ENCODE measurements at places on chromosomes 11 and 22.

GRCh38 chr11:61345954-61346843, 13.2 kb downstream of the TKFC start:
- DNase-seq, result no peak

DNA sequence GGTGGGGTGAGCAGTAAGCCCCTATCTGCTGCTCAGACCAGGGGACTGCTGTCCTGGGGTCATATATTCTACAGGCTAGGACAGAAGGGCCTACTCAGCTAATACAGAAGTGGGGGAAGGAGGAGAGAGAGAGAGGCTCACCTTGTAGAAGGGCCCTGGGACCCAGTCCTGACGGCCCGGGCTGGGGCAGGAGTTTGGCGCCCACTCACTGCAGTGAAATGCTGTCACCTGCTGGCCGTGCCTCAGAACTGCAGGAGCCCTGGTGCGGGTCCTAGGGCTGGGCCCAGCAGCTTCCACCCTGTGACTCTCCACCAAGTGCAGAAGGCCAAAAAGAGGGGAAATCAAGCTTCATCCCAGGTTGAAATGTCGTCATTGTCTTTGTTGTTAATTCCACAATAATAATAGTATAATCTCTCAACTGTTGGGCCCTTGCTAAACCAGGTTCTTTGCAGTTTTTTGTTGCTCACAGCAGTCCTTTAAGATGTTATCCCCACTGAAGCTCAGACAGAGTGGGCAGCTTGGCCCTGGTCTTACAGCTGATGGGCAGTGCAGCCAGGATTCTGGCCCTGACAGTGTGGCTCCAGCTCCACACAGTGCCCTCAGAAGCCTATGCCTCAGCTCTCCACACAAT, 29.6 kb downstream of the TRIM29 start:
- DNase-seq, result peak; percentile 83

DNA sequence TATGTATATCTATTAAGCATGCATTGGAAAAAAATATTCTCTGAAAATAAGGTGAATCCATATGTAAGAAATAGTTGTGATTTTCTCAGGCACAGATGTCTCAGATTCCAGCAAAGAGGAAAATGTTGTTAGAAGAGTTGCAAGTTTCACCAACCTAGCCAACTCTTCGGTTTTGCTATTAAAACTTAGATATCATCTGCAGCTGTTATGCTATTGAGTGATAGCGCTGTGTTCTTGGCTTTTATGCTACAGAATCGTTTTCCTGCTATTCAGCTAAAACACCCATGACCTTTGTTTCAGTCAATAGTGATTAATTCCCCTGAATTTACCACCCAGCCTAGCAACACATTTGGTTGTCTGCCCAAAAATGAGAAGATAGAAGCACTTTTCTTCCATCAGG, 795.6 kb upstream of the ANO3 start:
- no peak for DNase-seq

- no peak for DNase-seq
These were observed 96.4 kb downstream of the CACNA1I start for GRCh38 chr22:39666926-39667325.

- peak; percentile 95 for DNase-seq
These were observed 50.3 kb downstream of the CD6 start for GRCh38 chr11:61021661-61022212.

- DNase-seq, result no peak
These were observed 238.9 kb upstream of the API5 start for GRCh38 chr11:43072911-43073310.

DNA sequence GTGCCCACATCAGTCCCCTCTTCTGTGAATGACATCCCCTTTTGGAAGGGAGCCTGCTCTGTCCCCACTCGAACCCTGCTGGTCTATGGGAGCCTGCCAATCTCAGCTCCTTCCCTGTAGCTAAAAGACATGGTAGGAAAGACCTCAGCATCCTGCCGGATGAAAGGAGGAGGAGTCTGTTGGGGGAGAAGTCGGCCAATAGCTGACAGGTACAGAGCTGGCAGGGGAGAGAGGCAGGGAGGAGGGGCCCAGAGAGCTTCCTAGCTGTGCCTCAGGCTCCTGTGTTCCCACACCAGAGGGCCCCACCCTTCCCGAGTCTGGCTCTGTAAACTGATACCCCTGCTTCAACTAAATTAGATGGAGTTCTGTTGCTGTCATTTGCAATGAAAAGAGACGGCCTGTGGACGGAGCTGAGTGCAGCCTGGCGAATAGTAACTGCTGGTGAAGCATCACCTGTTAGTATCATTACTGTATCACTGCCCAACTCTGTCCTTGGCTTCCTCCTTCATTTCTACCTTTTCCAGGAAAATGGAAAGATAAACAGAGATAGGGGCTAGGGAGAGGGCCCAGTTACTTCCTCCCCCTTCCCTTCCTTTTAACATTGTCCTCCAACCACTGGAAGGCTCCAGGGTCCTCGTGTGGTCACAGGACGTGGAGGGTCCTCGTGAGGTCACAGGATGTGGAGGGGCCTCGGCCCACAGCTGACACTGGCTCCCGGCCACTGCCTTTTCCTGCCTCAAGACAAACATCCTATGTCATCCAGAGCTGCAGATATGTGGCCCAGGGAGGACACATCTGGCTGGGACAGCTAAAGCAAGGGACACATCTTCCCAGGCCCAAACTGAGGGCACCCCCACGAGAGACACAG, 15.1 kb downstream of the FXYD6 start:
- DNase-seq, result peak; percentile 25

- no peak for DNase-seq
These were observed 1038.5 kb downstream of the NTM start for GRCh38 chr11:132408877-132409276.

DNA sequence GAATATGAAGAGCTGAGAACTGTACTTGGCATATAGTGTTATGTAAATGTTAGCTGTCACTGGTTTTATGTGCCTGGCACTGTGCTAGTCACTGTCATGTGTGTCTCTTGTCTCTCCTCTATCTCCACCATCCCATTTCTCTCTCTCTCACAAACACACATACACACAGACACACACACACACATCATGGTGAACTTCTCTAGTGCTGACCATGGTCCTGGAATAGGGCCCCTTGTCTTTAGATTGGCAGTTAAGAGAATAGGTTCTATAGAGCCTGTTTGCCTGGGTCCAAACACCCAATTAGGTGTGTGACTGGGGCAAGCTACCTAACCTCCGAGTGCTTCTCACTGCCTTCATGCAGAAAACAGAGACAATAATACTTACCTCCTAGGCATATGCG, 109.7 kb upstream of the NARS2 start:
- DNase-seq, result no peak

DNA sequence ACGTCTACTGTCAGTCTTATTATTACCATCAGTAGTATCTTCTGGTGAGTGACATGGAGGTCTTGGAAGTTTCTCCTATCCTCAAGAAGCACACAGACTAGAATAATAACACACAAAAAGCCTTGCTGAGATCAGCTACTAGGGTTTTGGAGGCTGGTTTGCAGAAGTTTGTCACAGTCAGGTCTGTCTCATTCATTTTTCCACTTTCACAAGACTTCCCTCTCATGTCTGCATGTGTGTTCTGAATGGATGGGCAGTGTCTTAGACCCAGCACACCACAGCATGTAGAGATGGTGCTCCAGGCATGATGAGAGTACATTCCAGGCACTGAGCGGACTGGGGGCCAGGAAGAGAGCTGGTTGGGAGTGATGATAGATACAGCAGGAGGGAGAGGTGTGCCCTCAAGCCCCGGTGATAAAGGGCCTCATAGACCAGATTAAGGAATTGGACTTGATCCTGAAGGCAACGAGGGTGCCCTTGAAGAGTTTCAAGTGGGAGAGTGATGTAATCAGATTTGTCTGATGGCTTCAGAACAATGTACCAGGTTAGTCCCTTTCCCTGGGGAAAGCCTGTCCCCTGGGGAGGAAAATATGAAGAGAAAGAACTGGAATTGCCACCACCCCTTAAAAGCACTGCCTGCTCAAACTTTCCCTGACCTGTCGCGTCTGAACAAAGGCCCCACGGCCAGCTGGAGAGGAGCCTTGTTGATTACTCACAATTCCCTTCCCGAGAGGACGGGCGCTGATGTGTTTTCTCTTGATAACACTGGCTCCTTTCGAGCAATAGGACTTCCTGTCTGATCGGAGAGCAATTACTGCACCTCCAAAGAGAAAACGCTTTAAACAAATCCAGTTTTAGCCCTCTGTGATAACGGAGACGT, 45.1 kb upstream of the LMO2 start:
- DNase-seq, result no peak

DNA sequence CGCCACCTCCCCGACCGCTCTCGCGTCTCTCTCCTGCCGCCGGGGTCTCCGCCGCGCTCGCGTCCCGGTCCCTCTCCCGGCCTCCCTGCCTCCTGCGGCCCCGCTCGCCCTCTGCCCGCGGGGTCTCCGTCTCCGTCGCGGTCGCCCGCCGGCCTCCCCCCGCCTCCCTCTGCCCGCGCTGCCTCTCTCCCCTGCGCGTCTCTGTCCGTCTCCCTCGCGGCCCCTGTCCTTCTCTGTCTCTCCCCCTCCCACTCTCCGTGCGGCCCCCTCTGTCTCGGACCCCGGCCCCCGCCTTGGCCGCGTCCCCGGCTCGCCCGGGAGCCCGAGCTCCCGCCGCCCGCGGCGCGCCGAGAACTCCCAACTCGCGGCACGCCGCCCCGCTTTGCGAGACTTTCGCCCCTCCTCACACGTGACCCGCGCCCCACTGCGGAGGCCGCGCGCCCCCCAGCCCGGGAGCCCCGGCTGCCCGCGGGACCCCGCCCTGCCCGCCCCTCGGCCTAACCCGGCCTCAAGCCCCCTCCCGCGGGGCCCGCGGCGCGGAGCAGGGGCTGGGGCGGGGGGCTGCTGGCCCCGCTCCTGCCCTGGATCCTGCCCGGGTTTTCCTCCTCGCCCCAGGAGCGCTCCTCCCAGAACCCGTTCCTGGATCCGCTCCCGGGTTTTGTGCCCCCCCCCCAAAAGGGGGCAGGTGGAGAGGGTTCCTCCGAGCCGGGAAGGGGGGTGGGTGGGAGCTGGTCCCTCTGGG, 702 bp upstream of the KCNJ4 start:
- DNase-seq, result no peak

DNA sequence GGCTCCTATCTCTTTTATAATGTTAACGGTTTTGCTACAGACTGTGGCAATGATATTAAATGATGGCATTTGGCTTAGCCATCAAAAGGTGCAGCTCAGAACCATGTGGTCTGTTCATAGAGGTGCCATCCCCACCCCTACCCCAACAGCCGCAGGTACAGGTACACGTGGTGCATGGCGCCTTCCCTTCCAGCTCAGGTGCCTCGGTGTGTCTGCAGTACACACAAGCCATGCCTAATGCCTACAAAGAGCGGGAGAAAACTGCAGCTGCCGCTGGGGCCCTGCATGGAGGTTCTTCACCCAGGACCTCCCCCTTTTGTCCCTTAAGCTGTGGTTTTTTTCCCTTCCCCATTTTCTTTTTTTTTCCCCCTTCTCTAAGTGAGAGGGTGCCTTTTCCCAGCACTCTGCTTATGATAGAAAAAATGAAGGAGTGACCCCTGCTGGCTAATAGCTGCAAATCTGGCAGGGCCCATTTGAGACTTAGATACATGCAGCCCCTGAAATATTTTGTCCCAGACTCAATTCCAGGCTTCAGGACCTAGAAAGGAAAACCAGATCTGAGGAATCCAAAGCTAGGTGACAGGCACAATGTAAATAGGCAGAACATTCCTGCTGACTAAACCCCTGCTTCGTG, 6.5 kb downstream of the OR52M1 start:
- no peak for DNase-seq

DNA sequence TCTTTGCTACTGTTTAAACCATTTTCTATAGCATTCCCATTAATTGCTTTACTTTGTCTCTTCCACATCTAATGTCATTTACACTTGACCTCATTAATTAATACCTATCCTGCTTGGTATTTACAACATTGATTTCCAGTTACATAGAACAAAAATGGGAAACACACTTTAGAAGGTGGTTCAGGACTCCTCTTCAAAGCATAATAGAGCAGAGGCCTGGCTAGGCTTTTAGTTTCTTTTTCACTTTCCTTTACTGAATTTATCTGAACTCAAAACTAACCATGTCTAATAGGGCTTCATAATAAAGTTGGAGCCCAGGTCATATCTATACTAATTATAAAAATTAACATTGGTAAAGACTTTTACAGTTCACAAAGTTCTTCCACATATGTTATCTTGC, 648.0 kb upstream of the KIRREL3 start:
- no peak for DNase-seq

DNA sequence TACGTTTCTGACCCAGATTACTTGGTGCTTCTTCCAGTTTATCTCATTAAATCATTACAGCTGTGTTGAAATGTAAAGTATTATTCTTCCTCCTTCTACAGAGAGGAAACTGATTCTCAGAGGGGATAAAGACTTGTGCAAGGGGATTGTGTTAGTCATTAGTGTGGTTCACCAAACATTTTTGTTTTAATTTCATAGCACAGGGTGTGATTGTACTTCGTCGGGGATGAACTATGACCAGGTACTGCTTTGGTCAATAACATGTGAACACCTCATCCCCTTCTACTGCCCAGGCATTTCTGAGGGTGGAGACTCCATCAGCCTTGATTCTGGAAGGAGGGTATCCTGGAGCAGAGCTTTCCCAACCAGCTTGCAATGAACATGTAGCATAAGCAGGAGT, 120.2 kb upstream of the ALX4 start:
- DNase-seq, result no peak

DNA sequence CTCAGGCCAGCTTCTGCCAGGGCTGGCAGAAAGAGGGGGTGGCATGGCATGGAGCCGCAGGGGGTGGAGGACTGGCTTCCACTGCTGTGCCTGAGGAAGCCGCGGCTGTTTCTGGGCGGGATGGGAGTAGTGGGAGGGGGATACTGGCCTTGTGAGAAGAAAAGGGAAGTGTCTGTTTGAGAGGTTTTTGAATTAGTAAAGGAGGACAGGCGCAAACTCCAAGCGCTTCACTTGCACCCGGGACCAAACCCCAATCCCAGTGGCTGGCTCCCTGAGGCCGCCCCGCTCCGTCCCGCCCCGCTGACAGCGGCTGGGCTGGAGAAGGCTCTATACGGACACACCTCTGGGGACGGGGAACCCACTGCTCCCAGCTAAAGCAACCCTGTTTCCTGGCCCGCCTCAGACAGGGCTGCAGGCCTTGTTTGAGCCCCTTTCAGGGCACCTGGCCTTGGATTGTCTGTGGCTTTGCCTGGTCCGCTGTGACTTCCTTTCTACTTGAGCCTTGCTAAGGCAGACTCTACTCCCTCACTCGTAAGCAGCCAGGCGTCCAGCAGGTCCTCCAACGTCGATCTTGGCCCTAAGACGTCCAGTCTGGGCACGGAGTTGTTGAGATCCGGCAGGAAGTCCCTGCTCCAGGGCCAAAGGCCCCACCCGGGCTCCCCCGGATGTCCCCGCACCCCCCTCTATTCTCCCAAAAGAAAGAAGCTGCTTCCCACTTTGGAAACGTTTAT, 2.2 kb downstream of the APOA1 start:
- no peak for DNase-seq
